Activated T-cell treated with anti-CD3 and anti-CD28 coated beads for 24 hours (primary cell): ENCODE measurements at places on chromosomes 2 and 18.

DNA sequence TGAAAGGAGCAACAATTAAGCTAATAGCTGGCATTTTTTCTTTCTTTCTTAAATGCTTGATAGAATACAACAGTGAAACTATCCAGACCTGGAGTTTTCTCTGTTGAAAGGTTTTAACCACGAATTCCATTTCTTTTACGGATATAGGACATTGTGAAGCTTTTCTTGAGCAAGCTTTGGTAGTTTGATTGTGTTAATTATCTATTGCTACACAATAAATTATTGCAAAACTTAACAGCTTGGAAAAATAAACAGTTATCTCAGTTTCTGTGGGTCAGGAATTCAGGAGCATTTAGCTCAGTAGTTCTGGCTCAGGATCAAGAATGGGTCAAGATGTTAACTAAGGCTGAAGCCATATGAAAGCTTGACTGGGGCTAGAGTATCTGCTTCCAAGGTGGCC lies 11.7 kb downstream of the PHOSPHO2 start:
- no peak for DNase-seq

DNA sequence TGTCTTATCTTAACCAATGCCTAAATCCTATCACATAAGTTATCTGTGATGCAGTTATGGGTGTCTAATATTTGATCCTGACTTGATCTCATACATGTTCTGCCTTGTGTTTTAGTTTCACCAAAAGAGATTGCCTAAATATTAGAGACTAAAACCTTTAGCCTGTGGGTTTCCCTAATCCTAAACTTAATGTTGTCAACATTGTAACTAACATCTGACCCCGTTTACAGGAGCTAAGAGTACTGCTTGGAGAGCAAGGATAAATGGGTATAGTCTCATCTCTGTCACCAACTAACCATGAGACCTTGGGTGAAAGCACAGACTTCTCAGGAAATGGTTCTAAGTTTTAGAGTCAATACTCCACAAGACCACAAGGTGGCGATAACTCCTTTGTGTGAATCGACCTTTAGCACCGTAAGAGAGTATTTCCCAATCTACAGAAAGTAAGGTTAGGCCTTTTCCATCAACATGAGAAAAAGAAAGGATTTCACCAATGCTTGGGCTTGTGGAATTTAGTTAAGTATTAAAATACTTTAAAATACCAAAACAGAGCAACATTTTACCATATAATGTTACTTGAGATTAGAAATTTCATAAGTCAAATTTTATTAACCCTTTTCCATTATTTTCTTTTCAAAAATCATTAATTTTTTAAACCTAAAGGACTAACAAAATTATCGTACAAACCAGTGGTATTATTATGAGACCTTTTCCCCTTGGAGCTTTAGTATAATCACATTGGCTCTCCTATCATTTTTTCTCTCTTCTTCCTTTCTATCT lies 60.5 kb downstream of the G6PC2 start:
- peak; percentile 16 for DNase-seq

DNA sequence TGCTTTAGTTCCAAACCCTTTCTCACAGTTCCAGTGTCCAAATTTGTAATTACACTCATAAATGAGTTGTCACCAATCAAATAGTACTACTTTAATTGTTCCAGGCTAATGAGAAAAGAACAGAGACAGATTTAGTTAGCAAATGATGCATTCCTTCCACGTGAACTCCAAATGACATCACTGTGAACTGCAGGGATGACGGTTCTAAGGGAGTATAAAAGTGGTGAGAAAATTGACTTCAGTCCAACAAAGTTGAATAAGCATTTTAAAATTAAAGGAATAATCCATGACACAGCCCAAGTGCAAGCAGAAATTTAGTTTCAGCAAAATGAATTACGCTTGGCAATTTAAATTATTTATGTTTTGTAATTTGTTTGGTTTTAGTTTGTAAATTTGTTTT lies 102.0 kb upstream of the LRATD1 start:
- DNase-seq, result no peak

DNA sequence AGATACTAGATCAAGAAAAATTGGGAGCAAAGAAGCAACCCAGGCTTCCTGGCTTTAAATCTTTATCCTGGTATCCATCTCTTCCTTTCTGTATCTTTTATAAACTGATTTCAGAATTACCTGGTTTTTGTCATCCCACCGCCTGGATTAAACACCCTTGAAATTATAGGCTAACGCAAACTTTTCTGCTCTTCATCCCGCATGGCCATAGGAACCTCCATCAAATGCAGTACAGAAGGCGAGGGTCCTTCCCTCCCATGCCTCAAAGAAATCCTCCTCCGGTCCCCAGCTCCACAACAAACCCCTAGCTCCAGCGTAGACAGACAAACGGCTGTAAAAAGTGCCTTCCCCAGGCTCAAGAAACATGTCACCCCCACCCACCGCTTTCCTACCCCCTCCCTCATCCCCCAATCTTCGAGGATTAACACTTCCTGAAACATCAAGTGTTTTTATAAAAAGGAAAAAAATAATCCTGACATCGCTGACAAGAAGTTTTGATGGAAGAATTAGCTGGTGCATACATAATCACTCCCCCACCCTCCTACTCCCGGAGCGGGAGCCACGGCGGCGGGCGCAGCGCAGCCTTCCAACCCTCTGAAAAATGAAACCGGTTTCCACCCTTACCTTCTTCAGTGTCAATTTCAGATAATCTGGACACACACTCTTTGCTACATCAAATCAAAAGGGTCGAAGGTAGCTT lies 7.6 kb downstream of the DLX1 start:
- DNase-seq, result no peak

DNA sequence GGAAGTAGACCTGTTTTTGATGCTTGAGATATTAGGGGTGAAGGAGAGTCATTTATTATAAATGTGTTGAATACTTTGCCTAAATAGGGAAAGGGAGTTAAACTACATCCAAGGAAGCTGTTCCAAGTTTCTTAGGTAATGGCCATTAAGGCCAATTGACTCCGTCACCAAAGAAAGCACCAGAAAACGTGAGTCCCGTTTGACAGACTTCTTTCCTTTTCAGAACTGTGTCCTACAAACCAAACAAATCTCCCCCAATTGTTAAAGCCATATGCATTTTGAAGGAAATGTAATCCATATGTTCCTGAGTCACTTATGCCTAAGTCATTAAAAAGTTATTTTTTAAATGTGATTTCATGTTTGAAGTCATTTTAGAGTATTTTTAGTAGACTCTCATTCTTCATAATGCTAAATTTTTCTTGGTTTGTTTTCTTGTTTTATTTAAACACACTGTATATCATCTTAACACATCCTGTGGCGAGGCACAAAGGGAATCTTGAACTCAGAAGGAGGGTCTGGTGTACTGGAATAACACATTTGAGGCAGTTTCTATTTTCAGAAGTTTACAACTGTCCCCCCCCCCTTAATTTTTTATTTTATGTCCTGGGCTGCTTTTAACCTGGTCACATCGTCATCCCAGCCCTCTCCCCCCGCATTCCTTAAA lies 133.7 kb downstream of the RHBDD1 start:
- DNase-seq, result no peak

- no peak for DNase-seq
These were observed 5.4 kb upstream of the KCNS3 start for GRCh38 chr2:17873021-17873420.

- no peak for DNase-seq
These were observed 98.8 kb downstream of the TNS1 start for GRCh38 chr2:217903859-217904613.

DNA sequence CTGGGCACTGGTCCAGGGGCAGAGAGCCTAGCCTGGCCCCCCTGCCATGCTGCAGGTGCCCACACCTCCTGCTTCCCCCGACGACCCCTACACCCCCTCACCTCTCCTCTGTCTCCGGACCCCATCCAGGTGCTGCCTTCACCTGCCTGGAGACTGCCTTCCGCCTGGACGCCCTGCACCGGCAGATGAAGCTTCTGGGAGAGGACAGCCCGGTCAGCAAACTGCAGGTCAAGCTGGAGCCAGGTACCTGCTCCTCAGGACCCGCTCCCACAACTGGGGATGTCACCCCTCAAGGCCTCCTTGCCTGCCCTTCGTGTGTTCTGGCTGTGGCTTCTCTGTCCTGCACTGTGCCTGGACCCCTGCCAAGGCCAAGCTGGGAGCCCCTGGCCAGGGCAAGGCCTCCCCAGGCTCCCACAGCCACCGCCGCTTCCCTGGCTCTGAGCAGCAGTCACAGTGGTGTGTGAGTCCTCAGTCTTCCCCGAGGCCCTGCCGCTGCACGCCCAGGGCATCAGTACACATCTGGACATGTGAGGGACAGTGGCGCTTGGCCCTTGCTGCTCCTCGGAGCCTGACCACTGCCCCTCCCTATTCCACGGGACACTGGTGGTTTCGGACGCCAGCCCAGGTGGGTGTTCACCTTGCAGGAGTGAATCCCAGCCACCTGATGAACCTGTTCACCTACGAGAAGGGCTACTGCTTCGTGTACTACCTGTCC lies 6.3 kb downstream of the RNPEPL1 start:
- DNase-seq, result no peak

DNA sequence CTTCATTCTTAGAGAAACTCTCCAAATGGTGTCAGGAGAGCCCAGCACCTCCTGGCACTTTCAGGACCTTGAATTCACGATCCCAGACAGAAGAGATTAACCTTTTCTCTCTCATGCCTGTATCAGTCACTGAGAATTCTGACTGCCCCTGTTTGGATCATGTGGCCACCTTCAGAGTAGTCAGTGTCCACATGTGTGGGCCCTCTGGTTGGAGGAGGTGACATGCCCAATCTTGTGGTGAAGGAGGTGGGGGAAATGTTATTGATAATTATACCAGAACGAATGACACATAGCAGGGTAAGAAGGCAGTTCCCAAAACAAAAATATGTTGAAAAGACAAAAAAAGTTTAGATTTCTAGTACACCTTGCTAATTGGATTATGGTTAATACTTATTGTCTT lies 31.7 kb downstream of the UBXN4 start:
- DNase-seq, result no peak

DNA sequence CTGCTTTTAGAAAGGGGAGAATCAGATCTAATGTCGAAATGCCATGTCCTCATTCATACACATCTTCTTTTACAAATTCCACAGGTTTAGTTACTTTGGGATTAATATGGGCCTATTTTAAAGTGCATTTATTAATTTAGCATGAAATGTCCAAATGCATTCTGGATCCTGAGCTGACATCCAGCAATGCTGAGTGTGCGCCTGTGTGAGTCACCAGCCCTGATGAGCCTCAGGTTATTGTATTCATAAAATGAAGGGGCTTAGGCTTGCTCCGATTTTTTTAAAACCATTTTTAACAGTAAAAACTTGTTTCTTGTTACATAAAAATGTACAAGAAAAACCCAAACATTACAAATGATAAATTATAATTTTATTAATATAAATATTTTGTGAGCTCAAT lies 94.1 kb downstream of the SH3YL1 start:
- no peak for DNase-seq

DNA sequence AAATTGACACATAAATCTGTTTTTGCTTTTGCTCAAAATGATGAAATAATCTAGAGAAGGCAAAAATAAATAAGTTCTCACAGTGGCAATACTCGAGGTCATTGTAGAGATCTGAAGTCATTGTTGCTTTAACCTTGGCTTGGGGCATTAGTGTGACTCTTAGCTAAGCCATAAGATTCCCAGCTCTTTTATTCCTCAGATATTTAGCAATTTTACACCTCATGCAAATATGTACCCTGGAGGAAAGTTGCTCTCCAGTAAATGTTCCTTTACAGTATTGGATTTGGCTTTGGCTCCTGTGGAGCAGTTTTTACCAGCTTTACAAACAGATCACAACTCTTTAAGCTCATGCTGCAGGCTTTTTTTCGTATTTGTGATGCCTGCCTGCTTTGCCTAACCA lies 134.2 kb upstream of the NABP1 start:
- DNase-seq, result no peak

- no peak for DNase-seq
These were observed 41.3 kb downstream of the PDCL3 start for GRCh38 chr2:100603948-100604633.

DNA sequence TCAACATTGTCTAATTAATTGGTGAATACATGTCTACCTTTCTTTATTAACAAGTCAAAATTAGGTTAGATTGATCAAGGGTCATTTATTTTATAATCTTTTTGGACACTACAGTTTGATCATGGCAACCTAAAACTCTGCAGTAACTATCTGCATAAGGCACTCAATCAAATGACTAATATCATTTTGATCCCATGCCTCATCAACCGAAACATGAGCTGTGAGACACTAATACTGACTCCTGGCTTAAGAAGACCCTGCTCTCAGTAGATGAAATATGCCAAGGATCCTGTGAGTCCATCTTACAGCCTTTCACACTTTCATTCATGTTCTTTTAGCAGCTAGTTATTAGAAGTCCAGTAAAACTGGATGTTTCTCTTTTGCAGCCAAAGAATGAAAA lies 169.4 kb upstream of the CAVIN2 start:
- no peak for DNase-seq

DNA sequence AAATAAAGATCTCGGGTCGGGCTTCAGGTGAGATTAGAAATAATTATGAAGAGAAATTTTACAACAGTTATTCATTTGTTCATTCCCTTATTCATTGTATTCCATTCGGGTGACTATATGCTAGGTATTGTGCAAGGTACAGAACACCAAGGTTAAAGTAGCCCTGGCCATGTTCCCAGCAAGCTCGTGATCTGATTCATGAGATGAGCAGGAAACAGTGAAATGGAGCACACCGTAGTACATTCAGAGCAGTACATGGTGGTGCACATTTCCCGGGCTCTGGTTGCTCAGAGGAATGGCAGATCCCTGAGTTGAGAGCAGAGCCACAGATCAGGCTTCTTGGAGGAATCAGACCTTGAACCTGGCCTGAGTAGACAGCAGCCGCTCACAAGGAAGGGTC lies 87.7 kb downstream of the PRKRA start:
- no peak for DNase-seq

GRCh38 chr18:80067897-80068296 lies 33.7 kb downstream of the RBFA start:
- DNase-seq, result no peak

- DNase-seq, result no peak
These were observed 4.9 kb downstream of the DAW1 start for GRCh38 chr2:227876300-227876801.

- no peak for DNase-seq
These were observed 27.6 kb downstream of the LDLRAD4 start for GRCh38 chr18:13246121-13246520.

- no peak for DNase-seq
These were observed 11.7 kb downstream of the ARHGAP28 start for GRCh38 chr18:6741232-6741663.

DNA sequence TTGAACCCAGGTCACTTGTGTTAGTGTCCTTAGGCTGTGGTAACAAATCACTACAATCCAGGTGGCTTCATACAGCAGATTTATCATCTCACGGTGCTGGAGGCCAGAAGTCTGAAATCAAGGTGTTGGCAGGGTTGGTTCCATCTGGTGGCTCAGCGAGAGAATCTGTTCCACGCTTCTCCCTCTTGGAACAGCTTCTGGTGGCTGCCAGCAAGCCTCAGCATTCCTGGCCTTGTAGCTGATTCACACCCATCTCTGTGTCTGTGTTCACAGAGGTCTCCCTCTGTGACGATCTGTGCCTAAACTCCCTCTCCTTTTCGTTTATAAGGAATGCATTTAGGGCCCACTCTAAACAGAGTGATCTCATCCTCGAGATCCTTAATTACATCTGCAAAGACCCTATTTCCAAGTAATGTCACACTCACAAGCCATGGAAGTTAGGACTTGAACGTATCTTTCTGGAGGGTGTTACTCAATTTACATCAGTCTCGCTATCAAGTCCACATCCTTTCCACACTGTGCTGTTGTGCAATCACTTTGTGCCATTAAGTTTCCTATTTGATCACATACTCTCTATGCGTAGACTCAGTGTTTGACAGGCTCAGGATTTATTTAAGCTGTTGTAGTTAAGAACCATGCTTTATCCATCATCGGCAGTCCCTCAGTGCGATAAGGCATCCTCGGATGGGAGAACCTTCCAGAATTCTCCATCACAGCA lies 164.4 kb downstream of the SOCS6 start:
- DNase-seq, result no peak

GRCh38 chr18:57150081-57150480 lies 3.2 kb downstream of the BOD1L2 start:
- DNase-seq, result no peak
